ENCODE measurements at places on chromosomes 1 and 21.

DNA sequence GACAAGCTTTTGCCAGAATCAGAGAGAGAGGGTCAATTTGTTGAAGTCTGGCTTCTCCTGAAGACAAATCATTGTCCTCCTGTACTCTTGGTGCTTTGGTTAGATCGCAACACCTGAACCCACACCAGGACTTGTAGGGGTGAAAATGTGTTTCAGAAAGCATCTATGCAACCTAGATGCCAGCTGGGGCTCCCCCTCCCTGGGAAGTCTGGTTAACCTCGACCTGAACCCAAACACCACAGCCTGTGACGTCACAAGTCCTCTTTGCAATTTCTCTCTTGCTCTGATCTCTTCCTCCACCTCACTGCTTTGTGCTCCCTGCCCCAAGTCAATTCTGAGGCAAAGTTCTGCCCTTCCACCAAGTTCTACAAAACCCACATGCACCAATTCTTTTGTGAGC, 42.8 kb upstream of the USP24 start:
- DNase-seq: peak; percentile 42

- DNase-seq: no peak
Measured at GRCh38 chr1:29729281-29729680, 493.0 kb downstream of the PTPRU start.

DNA sequence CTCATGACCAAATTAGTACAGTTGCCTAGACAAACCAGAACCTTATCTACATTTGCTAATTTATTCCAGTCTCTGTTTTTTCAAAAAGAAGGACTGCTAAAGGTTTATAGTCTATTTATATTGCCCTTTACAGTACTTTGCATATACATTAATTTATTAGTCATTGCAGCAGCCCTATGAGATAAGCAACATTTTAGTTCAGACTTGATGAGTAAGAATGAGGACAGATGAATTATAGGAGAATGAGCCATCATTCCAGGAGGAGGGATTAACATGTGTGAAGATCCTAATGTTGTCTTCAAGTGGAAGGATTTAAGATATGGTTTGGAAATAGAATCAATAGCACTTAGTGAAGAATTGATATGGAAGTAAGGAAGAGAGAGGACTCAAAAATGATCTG, 152.4 kb downstream of the KCTD3 start:
- DNase-seq: no peak

- no peak for DNase-seq
Measured at GRCh38 chr1:200778766-200779165, 40.1 kb downstream of the CAMSAP2 start.

GRCh38 chr1:197180252-197180878, 33.9 kb upstream of the ASPM start:
- DNase-seq: no peak

GRCh38 chr1:53579221-53580008, 120.2 kb downstream of the DMRTB1 start:
- DNase-seq: no peak

GRCh38 chr1:113388621-113389358, 1.5 kb upstream of the MAGI3 start:
- DNase-seq: no peak

DNA sequence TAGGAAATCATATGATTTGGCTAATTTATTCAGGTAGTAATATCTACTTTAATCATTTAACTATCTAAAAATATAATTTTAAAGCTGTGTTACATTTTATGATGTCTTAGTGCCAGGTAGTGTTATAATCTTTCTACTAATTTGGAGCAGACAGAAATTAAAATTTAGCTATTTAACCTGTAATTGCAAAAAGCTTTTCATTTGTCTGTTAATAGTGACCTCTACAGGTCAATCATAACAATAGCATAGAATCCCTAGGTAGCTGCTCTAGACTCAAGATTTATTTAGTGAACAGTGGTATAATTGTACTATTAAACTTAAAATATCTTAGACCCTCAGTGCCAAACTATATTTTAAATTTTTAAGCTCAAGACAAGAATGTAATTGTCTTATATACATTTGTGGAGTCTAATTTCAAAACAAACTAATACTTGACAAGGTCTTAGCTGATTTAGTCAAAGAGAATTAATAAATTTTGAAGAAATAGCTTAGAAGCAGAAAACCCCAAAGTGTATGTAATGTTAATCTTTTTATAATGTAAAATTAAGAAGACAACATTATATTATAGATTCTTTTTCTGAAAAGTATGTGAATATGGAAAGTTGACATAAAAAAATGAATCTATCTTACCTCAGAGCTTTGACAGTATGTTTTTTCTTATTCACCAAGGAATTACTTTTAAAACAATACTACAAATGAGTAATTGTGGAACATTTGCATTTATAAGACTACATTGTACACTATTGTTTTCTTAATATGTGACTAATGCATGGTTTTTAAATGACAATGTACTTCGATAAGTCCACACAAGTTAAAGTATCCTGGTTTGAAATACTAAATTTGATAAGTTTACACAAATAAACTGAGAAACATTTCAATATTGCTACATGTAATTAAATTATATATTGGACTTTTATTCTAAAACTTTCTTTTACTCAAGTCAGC, 64.1 kb upstream of the RNPC3 start:
- DNase-seq: no peak

DNA sequence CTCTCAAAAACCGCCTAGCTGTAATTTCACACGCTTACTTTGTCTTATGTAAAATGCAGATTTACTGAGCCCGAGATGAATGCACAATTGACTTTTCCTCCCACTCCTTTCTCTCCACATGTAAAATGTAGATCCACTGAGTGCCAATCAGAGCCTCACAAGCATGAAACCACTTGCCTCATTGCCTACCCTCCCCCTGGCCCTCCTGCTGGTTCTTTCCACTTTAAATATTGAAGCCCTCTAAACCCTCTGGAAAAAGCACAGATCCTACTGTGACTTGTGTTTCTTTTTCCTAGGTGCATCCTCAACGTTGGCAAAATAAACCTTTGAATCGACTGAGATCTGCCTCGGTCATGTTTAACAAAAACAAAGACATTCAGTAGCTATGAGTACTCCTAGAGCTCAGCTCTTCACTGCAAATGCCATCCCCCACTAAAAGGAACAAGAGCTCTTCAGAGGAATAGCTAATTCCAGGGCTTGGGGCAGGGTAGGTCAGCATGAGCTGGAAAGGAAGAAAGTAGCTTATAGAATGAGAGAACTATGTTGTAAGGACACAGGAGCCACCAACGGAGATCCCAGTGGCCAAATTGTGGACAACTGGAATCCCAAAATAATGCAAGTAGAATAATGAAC, 365.5 kb upstream of the RUNX1 start:
- no peak for DNase-seq

DNA sequence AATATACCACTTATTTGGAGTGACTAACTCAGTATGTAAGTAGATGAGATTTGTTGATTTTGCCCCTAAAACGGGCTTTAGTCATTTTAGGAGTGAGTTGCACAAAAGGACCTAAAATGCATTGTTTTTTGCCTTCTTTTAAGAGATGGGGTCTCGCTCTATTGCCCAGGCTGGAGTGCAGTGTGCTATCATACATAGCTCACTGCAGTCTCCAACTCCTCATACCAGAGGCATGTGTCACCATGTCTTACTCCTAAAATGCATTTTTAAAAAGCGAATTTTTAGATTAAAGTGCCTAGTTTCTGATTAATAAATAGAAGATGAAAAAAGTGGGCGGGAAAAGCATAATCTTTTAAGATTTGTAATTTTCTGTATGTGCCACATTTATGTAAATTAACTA, 11.5 kb upstream of the NEXN start:
- no peak for DNase-seq

DNA sequence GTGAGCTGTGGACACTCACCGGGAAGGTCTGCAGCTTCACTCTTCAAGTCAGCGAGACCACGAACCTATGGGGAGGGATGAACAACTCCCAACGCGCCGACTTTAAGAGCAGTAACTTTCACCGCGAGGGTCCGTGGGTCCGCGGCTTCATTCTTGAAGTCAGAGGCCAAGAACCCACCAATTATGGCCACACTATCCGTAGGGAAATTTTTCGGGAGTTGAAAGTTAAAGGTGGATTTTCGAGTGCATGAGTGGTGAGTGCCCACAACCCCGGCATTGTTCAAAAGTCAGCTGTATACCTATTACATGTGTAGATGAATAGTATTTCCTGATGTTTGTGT, 19.7 kb downstream of the EXOC8 start:
- DNase-seq: no peak

- no peak for DNase-seq
Measured at GRCh38 chr21:34994766-34995631, 54.1 kb downstream of the RUNX1 start.

- DNase-seq: no peak
Measured at GRCh38 chr1:20278692-20279130, 12.0 kb upstream of the VWA5B1 start.

DNA sequence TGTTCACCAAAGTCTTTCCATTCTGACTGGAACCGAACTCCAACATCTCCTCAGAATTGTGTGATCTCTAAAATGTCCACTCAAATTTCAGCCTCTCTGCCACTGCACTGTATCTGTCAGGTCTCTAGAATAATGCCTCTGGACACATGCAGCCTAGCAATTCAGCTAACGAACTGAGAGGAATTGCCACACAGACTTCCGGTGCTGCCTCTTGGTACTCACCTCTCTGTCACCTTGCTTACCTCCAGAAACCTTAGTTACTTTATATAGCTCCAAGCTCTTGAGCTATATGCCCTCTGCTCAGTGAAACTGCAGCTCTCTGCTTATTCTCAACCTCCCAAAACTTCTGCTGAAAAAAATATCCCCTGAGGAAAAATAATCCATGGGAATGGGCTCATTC, 2.7 kb upstream of the CHRM3 start:
- no peak for DNase-seq

DNA sequence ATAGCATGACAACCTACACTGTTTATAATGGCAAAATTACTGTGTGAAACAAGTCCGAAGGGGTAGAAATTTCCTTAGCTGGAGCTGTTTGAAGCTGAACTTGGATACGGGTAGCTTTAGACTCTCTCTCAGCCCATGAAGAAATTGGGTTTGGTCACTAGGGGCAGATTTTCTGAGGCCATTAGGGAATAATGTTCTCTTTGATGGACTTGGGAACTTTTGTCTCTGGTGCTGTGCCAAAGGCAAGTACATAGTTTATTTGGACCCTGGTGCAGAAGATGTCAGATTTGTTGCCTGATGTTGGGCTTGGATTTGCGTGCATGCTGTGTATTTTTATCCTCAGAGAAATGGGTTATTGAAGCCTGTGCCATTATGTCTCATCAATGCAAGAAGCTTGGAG, 109.6 kb downstream of the VPS13D start:
- no peak for DNase-seq

DNA sequence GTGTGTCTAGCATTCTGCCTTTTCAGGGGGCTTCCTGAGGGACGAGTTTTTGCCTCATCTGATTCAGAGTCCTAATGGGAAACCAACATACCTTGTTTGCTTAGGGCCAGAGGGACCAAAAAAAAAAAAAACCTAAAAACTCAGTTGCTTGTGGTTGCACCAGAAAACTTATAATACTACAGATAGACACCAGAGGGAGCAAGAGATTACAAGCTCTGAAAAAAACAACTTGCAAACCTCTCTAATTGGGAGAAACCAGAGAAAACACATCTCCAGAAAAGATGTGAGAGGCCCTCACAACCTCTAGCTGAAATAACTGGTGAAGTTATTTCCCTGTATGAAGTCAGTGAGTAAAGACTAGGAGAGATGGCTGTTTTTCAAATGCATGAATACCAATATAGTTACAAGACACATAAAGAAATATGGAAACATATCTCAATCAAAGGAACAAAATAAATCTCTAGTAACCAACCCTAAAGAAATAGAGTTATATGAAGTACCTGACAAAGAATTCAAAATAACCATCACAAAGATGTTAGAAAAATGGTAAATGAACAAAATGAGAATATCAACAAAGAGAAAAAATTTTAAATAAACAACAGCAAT, 233.7 kb upstream of the NFIA start:
- no peak for DNase-seq

GRCh38 chr1:192967211-192967877, 91.8 kb downstream of the UCHL5 start:
- no peak for DNase-seq

GRCh38 chr1:94101613-94102525, 19.1 kb downstream of the ABCA4 start:
- no peak for DNase-seq

DNA sequence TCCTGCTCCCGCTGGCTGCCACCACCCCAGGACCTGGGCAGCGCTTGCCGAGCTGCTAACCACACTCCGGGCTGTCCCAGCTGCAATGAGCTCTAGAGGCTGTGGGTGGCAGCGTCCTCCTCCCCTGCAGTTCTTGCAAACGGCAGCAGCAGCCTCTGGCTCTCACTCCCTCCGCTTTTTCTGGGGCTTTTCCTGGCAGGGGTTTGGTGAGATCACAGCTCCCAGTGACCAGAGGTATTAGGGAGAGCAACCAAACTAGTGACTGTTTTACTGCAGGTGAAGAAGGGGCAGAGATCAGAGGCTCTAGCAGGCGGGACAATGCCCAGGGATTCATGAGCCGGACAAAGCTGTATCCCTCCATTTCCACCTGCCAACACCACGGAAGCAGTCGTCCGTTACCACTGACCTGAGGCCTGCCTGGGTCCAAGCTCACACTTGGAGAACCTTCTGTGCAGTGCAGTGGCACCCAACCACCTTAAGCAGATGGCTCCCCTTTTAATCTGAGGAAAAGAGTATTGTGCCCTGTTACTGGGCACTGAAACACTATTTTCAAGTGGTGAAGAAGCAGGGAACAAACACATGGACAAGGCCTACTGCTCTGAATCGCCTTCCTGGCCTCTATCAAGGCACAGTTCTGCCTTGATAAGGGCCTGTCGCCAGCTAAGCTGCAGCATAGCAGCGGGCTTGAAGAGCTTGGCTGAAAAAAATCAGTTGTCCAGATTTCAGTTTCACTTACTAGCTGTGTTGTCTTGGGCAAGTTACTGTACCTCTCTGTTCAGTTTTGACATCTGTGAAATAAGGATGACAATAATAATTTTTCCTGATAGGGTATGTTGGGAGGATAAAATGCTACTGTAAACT, at the start of gene F5:
F5 (minus strand) TSS at position 87 of the 861 bp plus-strand sequence. CDS start 95 bp downstream, outside the sequence.
- DNase-seq: peak; percentile 33

- DNase-seq: no peak
Measured at GRCh38 chr1:213817156-213817555, 170.6 kb upstream of the PROX1 start.

GRCh38 chr1:220076861-220077762, 12.5 kb downstream of the BPNT1 start:
- no peak for DNase-seq

- no peak for DNase-seq
Measured at GRCh38 chr1:156528231-156528630, 27.7 kb upstream of the MEF2D start.

- DNase-seq: no peak
Measured at GRCh38 chr1:156760092-156760795, 7.1 kb upstream of the PRCC start.

- no peak for DNase-seq
Measured at GRCh38 chr21:44527983-44528633, 11.9 kb downstream of the KRTAP10-1 start.
